ENCODE measurements at places on chromosomes 5 and 9.

- no peak for DNase-seq
These were observed 85.8 kb downstream of the GNAQ start for GRCh38 chr9:77945798-77946197.

DNA sequence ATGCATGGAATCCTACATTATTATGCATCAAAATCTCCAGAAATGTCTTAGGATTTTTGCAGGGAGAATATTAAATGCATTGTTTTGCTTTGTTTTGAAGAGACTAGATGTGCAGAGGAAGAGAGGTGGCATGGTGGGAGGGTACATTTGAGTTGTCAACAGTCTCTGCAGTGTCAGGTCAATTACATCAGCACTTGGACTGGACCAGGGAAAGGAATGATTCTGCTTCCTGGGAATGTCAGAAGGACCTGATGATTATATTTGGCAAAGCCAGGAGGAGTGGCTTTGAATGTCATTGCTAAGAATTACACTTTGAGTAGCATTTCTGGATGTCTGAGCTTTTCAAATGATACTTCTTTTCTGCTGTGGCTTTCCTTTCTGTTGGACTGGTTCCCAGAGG is 17.5 kb upstream of the TMEFF1 start:
- no peak for DNase-seq

GRCh38 chr9:96599298-96599697 is 20.3 kb downstream of the CDC14B start:
- DNase-seq, result no peak

GRCh38 chr9:70413464-70413798 is 1.0 kb downstream of the KLF9 start:
- no peak for DNase-seq

DNA sequence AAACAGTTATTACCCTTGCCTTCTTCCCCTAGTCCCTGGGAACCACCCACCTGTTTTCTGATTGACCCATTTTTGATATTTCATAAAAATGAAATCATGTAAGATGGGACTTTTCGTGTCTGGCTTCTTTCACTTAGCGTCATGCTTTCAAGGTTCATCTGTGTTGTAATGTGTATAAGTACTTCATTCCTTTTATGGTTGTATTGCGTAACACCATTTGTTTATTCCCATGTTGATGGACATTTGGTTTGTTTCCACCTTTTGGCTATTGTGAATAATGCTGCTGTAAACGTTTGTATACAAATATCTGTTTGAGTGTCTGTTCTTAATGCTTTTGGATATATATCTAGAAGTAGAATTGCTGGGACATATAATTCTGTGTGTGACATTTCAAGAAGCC is 650.1 kb upstream of the COX7C start:
- no peak for DNase-seq

DNA sequence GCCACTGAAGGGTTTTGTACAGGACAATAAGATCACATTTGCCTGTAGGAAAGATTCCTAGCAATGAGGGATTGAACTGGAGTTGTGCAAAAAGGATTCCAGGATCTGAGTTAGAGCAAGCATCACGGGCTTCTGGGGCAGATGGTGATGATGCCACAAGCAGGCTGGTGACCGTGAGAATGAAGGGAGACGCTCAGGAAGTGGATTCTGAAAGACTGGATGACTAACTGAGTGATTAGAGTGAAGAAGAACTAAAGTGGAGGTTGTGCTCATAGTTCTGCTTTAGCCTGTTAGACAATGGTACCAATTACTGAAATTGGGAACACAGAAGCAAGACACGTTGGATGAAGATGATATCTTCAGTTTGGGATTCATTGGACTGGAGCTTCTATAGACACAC is 168.2 kb downstream of the CD180 start:
- no peak for DNase-seq

DNA sequence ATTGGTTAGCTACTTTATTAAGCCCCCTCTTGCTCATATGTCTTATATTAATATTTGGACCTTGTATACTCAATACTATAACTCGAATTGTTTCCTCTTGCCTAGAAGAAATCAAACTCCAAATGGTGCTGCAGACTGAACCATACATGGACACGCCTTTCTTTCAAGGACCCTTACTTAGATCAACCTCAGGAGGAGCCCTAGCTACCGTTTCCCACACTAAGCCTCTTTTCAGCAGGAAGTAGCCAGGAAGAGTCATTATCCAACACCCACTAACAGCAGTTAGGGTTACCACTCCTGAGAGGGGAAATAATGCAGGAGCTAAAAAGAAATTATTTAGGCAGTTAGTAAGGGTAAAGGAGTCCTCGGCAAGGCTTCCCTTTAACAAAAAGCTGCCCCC is 243.8 kb upstream of the PUM3 start:
- no peak for DNase-seq

DNA sequence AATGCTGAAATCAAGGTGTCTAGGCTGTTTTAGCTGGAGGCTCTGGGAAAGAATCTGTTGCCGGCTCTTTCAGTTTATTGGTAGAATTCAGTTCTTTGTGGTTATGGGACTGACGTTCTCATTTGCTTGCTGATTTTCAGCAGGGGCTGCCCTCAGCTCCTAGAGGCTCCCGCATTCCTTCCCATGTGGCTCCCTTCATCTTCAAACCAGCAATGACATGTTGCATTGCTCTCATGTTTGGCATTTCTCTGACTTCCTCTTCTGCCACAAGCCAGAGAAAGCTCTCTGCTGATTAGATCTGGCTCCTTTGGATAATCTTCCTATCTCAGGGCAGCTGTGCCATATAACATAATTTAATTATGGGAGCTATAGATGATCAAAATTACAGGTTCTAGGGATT is 360.3 kb downstream of the LRRC70 start:
- no peak for DNase-seq

- no peak for DNase-seq
These were observed 28.5 kb downstream of the RHOBTB3 start for GRCh38 chr5:95759634-95760033.

DNA sequence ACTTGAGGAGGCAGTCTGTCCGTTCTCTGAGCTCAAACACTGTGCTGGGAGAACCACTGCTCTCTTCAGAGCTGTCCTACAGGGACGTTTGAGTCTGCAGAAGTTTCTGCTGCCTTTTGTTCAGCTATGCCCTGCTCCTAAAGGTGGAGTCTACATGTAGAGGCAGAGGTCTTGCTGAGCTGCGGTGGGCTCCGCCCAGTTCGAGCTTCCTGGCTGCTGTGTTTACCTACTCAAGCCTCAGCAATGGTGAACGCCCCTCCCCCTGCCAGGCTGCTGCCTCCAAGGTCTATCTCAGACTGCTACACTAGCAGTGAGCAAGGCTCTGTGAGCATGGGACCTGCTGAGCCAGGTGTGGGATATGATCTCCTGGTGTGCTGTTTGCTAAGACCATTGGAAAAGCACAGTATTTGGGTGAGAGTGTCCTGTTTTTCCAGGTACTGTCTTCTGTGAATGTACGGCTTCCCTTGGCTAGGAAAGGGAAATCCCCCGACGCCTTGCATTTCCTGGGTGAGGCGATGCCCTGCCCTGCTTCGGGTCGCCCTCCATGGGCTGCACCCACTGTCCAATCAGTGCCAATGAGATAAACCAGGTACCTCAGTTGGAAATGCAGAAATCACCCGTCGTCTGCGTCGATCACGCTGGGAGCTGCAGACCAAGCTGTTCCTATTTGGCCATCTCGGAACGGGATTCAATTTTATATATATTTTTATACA is 58.5 kb downstream of the CNTRL start:
- peak; percentile 30 for DNase-seq

- no peak for DNase-seq
These were observed 1.5 kb downstream of the VDAC1 start for GRCh38 chr5:134003064-134003816.

DNA sequence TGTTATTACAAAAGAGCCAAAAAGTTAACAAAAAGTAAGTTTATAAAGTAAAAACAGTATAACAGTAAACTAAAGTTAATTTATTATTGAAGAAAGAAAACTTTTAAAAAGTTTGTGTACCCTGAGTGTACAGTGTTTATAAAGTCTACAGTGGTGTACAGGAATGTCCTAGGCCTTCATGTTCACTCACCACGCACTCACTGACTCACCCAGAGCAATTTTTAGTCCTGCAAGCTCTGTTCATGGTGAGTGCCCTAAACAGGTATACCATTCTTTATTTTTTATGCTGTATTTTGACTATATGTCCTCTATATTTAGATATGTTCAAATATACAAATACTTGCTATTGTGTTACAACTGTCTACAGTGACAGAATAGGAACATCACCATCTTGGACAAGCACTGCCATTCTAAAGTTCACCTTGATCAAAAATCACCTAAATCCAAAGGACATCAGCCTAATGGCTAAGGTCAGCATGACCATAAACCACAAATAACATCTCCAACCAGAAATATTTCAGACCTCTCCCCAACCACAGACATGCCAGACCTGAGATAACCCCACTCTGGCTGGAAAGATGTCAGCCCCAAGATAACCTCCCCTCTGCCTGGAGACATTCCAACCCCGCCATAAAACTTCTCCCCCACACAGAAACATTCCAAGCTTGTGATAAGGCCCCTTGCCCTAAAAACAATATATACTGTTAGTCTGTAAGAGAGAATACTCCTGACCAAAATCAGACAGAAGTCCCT is 56.1 kb downstream of the AGXT2 start:
- no peak for DNase-seq

DNA sequence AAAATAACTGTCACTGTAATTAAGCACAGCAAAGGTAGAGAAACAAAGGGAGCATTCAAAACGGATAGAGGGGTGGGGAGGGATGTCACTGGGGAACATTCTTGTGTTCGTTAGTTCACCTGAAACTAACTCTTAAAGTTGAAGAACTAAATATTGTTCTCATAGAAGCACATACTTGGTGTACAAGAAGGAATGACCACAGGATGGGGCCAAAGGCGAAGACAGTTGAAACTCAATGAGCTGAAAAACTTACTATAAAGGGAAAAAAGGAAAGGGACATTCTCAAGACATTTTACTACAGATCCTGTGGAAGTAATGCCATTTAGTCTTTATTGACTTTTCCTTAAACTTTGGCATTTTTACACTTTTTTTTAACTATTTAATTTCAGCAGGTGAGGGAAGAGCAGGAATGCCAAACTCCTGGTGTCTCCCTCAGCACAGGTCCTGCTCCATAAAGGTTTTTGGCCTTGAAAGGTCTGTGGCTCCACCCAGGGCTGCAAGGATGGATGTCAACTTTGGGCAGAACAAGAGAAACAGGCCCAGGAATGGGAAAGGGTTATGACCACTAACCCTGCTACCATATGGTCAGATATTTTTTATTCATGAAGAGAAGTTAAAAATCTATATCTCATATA is 197.6 kb upstream of the RASA1 start:
- no peak for DNase-seq

GRCh38 chr5:144487761-144488160 is 317.1 kb downstream of the KCTD16 start:
- no peak for DNase-seq

DNA sequence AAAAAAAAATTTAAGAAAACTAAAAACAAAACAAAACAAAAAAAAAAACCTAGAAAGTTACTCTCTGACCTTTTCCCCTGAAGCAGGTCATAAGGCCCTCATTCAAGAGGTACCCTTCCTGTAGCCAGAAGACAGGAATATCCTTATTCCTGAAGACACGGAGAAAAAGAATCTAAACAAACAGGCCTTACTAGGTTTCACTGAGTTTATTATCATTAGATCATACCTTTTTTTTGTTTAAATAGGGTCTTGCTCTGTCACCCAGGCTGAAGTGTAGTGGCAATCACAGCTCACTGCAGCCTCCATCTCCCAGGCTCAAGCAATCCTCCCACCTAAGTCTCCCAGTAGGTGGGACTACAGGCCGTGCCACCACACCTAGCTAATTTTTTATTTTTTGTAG is 11.7 kb upstream of the CDKN2AIPNL start:
- DNase-seq, result no peak

DNA sequence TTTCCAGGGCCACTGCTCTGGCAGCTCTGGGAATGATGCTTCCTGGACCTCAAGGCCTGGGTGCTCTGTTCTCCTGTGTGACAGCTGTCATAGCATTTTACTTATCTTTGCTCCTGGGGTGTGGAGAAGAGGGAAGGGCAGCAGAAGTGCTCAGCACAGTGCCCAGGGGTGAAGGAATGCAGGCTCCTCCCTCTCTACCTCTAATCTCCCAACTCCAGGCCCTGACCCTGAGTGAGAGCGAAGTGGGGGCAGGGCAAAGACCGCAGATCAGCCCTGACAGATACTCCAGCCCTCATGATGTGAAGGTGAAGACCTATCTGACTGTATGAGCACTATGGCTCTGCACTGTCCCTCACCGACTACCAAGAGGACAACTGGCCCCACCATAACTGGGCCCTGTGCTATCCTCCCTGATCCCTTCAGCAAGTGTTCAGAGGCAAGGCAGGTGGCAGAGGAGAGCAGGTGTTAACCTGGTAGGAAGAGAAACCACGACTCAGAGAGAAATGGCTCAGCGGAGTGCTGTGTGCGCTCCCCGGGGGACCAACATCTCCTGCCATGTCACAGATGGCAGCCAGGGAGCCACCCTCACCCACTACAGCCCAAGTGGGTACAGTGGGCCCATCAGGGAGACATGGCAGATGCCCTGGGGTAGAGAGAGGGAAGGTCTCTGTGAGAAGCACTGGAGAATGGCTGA is 16.8 kb downstream of the ACSL6 start:
- no peak for DNase-seq

DNA sequence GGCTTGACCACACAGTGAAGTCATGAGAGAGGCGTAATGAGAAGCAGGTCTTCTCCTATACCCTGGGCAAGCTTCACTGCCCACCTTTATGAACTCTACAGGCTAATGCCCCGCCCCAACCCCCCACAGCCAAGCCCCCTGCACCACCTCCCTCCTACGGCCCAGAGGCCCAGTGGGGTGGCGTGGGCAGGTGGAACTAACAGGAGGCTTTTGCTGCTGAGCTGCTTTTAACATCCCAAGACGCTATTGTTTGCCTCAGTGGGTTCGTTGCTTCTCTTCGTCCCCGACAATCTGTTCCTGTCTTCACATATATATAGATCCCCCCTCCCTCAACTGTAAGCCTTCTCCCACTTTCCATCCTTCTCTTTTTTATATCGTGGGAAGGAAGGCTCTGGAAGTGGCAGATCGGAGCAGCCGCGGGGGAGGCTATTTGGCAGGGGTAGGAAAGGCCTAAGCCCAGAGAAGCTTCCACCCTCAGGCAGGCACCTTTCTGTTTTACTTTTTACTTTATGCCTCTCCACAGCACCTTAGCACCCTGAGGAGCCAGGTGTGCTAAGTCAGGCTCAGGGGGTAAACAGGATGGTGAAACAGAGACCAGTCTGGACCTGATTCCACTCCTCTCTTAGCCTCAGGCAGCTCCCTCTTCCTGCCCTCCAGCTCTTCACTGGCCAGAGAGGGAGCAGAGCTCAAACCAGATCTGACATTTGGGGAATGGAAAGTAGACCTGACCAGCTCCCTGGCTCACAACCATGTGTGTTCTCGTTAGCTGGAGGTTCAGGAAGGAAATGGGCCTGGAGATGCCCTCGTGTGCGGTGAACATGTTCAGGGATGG is 26.5 kb downstream of the CD74 start:
- DNase-seq, result no peak

DNA sequence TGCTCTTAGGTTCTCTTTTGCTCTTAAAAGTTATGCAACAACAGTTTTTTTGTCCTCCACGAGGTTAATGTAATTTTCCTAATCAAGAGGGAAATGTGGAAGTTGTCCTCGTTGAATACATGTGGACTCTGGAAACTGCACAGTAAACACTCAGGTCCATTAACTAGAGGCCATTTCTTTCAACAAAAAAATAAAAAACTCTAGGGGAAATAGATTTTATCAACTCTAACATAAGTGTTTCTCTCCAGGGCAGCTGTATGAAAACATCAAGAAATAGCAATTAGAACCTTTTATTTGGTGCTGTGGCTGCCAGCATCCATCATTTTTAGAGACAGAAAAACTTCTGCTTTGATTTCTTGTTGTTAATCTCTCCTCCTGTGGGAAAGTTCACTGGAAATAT is 288.6 kb downstream of the ICE1 start:
- no peak for DNase-seq
